ENCODE measurements at places on chromosomes 13 and 19.

- DNase-seq = no peak
These were observed 148.9 kb downstream of the TBC1D4 start for GRCh38 chr13:75333103-75333502.

GRCh38 chr13:101916108-101916774, 463.8 kb downstream of the ITGBL1 start:
- DNase-seq = no peak

- DNase-seq = no peak
These were observed 20.8 kb downstream of the DOT1L start for GRCh38 chr19:2184422-2184975.

GRCh38 chr13:30416471-30416870, 5.8 kb upstream of the UBE2L5 start:
- no peak for DNase-seq

GRCh38 chr19:49362929-49363267, 682 bp upstream of the TEAD2 start:
- DNase-seq = peak; percentile 49

GRCh38 chr13:21348488-21349120, 110.5 kb downstream of the ZDHHC20 start:
- DNase-seq = no peak

GRCh38 chr19:54138489-54139256, 1.1 kb downstream of the CNOT3 start:
- DNase-seq = no peak

DNA sequence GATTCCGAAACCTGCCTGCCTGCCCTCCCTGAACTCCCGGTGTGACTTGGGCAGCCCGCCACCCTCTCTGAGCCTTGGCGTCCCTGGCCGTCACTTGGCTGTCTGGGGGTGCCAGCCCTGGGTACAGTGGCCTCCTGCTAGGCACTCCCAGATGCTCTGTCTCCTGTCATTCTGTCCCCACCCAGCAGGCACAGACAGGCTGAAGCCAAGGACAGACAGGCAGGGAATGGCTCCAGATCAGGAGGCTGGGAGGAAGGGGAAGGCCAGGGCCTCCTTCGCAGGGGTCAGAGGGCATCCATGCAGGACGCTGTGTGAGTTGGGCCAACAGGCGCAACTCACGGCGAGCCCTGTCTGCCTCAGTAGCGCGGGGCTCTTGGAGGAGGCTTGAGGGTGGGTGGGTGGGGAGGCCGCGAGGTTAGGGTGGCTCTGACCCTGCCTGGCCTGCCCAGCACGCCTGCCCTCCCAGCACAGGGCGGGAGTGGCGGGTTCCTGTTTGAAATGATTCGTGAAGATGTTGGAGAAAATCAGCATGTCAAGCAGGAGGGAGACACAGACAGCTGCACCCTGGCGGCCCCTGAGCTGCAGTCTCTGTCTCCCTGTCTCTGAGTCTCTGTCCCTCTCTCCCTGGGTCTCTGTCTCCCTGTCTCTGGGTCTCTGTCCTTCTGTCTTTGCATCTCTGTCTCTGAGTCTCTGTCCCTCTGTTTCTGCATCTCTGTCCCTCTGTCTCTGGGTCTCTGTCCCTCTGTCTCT, 19.7 kb downstream of the KLHL26 start:
- DNase-seq = peak; percentile 70

GRCh38 chr13:109655611-109656010, 130.8 kb downstream of the IRS2 start:
- DNase-seq = no peak

GRCh38 chr13:103222683-103223082, 156.5 kb upstream of the SLC10A2 start:
- DNase-seq = no peak

GRCh38 chr13:113153810-113154748, 4.4 kb upstream of the PROZ start:
- DNase-seq = peak; percentile 89

DNA sequence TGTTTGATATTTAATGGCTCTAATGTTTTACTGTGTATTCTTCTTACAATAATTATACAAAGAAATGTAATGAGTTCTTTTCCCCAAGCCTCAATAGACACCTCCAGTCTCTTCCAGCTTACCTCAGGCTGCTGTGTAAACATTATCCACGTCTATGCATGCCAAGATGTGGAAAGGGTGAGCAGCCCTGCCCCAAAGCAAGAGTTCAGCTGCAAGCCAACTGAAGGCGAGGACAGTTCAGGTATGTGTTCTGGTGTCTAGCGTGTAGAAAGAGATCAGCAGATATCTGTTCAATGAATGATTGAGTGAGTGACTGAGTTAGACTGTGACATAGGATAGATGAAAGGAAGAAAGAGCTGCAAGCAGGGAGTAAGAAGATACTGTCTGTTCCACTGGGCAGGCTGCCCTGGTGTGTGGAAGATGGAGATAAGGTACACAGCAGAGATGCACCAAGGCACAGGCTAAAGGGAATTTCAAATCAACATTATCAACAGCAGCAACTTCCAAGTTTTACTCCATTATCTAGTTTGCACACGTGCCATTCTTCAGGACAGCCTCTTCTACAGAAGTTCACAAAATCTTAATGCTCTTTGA, 66.0 kb downstream of the LATS2 start:
- DNase-seq = no peak

DNA sequence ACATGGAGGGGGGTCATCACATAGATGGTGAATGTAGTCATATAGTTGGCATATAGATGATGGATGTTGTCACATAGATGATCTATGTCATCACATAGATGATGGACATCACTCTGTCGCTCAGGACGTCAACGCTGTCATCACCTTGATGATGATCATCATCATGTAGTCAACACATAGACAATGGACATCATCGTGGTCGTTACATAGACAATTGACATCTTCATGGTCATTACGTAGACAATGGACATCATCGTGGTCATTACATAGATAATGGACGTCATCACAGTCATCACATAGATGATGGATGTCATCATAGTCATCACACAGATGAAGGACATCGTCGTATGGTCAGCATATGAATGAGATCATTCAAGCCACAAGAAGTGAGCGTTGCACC, 28.6 kb upstream of the SLC15A1 start:
- DNase-seq = no peak

DNA sequence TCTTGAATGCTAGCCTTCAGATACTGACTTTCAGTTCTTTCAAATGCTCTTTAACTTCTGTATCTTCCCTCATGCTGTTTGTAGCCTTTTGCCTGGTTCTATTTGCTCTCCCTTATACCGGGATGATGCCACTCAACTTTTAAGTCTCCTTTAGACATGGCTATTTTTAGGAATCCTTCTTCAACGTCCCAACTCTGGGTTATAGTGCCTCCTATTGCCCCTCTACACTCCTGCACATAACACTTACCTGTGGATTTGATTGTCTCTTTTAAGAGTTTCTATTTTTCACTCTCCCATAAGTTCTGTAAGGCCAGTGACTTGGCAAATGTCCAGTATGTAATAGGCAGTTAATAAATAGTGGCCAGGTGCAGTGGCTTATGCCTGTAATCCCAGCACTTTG, 343.0 kb downstream of the KLF5 start:
- DNase-seq = no peak

- no peak for DNase-seq
These were observed 290.8 kb upstream of the PCDH9 start for GRCh38 chr13:67520886-67521285.

DNA sequence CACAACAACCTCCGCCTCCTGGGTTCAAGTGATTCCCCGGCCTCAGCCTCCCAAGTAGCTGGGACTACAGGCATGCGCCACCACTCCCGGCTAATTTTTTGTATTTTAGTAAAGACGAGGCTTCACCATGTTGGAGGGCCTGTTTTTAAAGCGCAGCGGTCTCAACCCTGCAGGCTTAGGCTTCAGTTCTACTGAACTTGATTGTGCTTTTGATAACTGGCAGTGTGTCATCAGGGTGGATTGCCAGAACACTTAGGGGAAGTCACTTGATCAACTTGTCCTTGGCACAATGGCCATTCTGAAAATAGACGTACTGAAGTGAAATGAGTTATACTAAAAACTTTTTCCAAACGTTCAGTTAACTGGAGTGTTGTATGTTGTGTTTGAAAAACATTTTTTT, 472.2 kb downstream of the KLF5 start:
- DNase-seq = peak; percentile 78

- DNase-seq = peak; percentile 10
These were observed 13.6 kb downstream of the GRTP1 start for GRCh38 chr13:113350065-113350937.

GRCh38 chr19:18173572-18174288, at the start of gene IFI30:
TSS of gene IFI30 (plus strand) at chr19:18173813. CDS start at chr19:18173842, 29 bp downstream.
- DNase-seq = peak; percentile 88

- DNase-seq = peak; percentile 8
These were observed 307.6 kb downstream of the GPC6 start for GRCh38 chr13:93534181-93534700.

DNA sequence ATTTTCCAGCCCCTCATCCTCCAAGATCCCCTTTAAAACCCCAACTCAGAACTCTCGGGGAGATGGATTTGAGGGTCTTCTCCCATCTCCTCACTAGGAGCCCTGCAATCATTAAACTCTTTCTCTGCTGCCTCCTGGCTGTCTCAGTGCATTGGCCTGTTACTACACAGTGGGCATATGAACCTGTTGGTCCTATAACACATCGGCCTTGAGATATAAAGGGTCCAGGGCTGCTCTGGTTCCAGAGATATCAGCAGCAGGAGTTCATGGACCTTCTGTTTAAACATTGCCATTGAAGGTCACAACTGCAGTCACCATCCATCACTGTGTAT, 3.8 kb upstream of the METTL21C start:
- DNase-seq = no peak

- peak; percentile 67 for DNase-seq
These were observed 54.5 kb downstream of the RAB20 start for GRCh38 chr13:110506859-110507566.

DNA sequence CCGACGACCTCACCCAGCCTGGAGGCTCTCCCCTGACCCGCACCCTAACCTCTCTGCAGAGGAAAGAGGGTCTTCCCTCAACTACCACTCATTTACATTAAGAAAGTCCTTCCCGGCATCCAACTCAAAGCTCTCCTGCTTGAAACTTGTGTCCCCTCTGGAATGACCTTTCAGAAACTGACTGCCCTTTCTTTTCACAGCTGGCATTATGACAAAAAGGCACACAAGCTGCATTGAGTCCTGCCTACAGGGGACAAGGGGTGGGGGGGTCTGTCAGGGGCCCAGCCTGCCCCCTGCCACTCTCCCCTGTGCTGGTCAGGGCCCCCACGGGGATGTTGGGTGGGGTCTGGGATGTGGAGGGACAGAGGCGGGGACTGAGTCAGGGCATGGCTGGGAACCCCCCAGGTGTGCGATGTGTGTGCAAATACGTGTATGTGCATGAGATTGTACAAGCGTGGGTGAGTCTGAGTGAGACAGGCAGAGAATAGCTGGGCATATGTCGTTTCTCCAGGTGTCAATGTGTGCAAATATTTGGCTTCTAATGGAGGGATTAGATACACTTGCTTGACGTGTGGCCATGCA, 2.0 kb downstream of the COL5A3 start:
- no peak for DNase-seq

GRCh38 chr13:36086117-36086516, 45.1 kb downstream of the DCLK1 start:
- no peak for DNase-seq

GRCh38 chr19:16247353-16248182, 49.9 kb downstream of the AP1M1 start:
- DNase-seq = peak; percentile 91

DNA sequence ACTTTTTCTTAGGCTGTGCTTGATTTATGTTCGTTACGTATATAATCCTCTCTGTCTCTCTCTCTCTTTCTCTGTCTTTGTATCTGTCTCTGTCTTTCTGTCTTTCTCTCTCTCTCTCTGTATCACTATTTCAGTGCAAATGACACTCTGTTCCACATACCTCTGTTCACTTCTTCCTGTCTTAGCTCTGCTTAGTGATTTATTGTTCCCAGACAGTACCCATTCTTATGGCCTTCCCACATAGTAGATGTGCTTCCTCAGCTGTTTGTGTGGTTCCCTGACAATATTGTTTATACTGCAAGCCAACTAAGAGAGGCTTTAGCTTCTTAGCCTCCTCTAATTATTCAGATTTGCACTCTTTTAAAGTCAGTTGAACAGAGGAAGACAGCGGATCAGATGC, 1244.2 kb downstream of the DIAPH3 start:
- no peak for DNase-seq

DNA sequence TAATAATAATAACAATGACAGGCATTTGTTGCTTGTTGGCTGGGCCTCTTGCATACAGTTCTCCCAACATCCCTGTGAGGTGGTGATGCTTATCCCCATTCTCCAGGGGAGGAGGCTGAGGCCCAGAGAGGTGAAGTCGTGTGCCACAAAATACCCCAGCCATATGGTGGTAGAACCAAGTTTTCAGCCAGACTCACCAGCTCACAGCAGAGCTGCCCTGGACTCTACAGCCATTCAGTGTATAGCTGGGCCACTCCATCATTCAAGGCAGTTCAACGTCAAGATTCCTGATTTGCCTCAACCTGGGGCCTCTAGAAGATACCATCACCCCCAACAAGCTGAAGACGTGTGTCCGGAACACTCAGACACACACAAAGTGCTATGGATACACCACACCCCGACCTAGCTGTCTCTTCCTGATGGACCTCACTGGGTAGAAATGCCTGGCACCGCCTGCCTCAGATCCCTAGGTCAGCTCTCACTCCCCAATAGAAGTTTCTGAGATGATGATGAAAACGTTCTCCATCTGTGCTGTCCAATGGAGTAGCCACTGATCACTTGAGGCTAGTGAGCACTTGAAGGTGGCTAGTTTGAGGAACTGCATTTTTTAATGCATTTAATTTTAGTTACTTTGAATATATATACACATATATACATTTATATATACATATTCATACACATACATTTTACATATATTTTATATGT, 4.3 kb upstream of the CEACAM19 start:
- no peak for DNase-seq

DNA sequence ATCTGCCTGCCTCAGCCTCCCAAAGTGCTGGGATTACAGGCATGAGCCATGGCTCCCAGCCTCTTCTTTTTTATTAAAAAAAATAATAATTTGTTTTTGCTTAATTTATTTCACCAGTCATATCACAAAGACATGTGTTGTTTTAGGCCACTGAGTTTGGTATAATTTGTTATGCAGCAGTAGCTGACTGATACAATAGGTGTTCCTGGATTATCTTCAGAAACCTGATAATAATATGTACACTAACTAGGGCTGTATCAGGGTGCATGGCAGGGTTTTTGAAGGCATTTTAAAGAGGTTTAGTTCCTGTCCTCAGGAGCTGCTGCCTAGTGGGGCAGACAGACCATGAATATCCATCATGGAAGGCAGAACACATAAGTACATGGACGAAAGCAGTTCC, 9.5 kb upstream of the CSNK1G2 start:
- no peak for DNase-seq

GRCh38 chr13:21176982-21177284, 475 bp downstream of the MRPL57 start:
- DNase-seq = no peak

All from adrenal gland (tissue), 19 donors.